ENCODE measurements at places on chromosomes 3 and 15.

GRCh38 chr3:112261742-112262141, 32.3 kb downstream of the SLC9C1 start:
- DNase-seq, result no peak

- no peak for DNase-seq
These were observed 207.5 kb downstream of the IL20RB start for GRCh38 chr3:137165117-137165806.

DNA sequence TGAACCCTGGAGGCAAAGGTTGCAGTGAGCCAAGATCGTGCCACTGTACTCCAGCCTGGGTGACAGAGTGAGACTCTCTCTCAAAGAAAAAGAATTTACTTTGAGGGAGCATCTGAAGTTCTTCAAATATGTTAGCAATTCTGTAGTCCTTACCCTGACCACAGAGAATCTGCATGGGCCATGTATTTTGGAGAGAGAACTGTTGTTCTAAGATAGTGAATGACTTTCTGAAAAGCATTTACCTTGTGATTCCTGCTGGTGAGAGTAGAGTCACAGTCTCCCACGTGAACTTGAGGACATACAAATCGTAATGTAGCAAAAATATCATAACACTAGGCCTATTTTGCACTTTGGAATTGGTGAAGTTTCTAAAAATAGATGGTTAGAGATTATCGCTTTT, 3.9 kb downstream of the BRK1 start:
- DNase-seq, result no peak

DNA sequence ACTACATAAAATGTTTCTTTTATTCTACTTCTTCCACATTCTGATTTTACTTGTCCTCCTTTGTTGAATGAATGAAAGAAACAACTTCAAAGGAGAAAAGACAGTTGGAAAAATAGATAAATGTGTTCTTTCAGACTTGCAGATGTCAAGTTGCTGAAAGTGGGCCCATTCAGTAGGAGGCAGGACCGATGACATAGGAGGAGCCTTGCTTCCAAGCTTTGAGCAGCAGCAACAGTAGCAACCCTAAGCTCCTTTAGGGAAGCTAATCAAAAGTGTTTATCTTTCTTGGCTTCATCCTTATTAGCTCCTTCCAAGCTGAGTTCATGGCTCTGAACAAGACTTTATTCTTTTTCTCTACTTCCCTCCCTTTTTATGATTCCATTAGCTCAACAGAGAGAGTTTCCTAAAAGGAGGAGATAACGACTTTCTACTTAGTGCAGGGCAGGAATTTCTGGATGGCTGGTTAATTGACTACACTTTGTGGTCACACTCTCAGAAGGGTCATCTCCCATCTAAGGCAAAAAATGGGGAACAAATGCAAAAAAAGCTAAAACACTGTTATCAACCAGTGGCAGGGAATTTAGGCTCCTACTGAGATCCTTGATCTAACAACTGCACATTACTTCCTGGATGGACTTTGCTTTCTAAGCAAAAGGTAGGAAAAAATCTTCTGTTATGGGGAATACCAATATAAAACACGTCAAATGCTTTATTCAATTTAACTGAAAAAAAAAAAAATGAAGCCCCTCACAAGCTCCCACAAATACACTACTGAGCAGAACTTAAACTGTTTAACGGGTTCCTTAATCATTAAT, 4.8 kb downstream of the MORC1 start:
- no peak for DNase-seq

DNA sequence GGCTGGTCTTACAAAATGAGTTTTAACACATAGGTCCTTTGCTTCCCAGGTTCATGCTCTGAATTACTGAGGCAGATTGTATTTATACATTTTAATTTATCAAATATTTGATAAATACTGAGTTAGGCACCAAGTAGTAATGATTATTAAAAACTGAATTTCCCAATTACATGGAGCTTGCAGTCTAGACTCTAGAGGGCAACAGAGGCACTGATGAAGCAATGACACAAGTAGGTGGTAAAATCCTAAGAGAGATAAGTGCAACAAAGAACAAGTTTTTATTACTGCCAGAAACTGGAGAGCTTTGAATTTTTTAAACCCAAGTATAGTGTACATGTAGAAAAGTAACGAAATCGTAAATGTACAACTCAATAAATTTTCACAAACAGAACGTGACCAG, 406.2 kb upstream of the RARB start:
- DNase-seq, result no peak

GRCh38 chr3:102332205-102332604, 102.6 kb upstream of the ZPLD1 start:
- no peak for DNase-seq

- DNase-seq, result no peak
These were observed 5.3 kb upstream of the TMEM115 start for GRCh38 chr3:50364573-50365079.

DNA sequence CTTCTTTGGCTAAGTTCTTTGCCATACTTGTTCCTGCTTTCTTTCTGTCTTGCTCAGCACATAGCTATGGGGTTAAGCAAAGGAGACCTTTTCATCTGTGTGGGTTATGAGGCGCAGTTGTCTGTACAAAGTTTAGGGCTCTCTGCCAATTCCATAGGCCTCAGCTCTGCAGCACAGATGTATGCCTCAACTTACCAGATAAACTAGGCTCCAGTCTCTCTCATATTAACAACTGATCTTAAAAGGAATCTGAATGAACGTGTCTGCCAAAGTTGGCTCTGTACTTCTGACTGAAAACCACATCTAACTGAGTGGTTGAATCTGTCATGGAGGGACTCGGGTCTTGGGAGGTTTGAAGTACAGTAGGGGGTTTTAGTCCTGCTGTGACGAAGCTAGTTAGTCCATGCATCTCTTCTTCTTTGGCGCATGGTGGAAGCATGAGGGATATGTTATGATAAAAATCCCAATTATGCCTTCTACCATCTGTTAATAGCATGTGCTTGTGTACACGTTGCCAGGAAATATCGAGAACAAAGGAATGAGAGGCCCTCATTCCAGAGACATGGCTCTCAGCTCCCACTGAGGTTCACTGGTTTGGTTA, 114.6 kb upstream of the TSC22D2 start:
- DNase-seq, result no peak

DNA sequence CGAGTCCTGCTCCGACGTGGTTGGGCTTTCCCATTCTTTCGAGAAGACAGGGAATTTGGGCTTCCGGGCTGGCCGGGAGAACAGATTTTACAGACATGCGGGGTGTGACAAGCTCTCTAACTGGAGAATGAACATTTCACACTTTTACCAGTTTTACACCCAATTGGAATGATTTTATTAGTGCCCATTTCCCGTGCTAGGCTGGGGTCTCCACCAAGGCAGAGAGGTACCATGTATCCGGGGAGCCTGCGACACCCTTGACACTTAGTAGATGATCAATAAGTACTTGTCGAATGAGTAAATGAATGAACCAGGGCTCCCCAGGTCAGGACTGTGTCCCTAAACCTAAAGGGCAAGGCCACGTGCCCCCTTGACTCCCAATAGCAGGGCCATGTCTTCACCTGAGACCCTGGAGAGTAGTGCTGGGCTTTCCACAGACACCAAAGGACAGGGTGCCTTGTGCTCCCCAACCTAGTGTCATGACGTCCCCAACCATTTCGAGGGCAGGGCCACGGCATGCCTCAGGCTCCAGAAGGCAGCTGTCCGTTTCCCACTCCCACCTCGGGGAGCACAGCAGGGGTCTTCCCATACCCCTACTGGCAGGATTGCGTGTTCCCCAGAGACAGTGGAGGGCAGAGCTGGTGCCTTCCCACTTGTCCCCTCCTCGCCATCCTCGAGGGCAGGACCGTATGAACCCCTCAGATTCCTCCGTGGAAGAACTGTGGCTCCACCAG, 679 bp upstream of the MYD88 start:
- no peak for DNase-seq

DNA sequence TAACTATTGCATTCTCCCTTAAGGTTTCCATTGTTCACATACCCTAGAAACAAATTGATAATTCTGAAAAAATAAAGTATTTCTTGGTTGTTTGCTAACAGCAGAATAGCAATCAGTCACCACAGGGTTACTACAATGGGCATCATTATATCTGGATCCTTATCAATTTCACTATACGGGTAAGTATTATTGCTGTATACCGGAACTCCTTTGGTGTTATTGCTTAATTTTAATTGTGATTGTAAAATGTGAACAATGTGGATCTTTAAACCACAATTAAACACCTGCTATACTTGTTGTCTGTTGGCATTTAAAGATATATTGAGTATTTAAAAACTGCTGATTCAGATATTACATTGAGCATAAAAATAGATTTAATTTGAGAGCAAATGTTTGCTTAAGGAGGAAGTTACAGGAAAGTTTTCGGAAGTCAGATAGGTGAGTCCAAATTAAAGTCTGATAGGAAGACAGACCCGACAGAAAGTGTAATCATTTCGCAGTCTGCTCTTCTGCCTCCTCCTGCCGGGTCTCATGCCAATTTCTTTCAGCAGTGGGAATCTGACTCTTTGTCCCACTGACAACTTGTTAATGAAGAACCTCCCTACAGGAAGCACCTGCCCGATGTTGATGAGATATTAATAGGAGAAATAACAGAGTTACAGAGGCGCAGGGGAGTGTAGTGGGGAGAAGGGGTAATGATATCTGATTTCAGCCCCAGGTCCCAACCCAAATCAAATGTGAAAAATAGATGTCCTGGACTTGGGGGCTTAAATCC, 169.7 kb upstream of the TBC1D5 start:
- DNase-seq, result no peak

DNA sequence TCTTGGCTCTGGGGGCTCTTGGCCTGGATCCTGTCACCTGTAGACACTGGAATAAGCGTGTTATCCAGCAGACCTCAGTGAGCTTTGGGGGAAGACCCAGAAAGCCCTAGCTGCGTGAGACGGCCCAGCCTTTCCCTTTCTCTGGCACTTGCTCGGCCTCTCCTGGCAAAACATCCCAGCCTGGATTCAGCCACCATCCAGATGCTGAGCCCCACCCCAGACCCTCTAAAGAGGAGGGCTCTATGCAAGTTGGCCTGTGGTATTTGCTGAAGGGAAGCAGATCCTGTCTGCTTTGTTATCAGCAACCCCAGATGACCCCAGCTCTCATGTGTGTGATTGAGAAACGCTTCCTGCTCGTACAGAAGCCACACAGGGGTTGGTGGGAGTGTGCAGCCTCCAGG, 267.2 kb downstream of the FAM43A start:
- DNase-seq, result no peak

- peak; percentile 35 for DNase-seq
These were observed 24.0 kb upstream of the C3orf70 start for GRCh38 chr3:185176750-185177359.

- DNase-seq, result peak; percentile 56
These were observed 508.6 kb downstream of the FHIT start for GRCh38 chr3:60742606-60743145.

DNA sequence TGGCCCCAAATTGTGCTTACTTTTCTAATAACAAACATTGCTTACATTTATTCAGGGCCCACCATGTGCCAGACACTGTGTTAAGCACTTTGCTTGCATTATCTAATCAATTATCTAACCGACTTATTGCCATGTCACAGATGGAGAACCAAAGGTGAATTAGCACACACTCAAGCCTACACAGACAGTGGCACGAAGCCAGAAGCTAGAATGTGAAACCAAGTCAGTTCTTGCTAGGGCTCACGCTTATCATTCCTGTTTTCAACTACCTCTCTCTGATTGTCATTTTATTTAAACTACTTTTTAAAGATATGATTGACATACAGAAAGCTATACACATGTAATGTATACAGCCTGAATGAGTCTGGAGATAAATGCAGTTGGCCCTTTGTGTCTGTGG, 215.7 kb upstream of the CFAP20DC start:
- DNase-seq, result no peak

DNA sequence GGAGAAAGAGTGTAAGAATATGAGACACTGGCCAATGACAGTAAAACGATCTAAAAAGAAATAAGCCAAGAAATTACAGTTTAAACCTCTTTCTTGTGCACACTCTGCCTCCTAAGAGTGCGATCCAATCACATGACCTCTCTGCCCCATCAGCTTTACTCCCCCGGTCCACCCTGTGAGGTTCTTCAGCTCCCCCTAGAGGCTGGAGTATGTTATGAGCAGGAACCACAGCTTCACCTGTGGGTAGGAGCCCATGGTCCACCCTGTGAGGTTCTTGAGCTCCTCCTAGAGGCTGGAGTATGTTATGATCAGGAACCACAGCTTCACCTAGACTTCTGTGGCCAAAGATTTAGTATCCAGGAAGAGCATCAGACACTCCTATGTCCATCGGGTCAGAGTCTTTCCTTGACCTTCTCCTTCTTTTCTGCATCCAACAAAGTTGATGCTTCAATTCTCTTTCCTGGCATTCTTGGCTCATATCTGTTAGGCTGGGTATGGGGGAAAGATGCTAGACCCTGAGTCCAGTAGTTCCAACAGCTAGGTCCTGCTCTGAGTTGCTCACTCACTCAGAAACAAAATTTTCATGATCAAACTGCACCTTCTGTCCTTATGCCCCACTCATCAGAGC, 164.0 kb downstream of the MINAR1 start:
- peak; percentile 55 for DNase-seq

DNA sequence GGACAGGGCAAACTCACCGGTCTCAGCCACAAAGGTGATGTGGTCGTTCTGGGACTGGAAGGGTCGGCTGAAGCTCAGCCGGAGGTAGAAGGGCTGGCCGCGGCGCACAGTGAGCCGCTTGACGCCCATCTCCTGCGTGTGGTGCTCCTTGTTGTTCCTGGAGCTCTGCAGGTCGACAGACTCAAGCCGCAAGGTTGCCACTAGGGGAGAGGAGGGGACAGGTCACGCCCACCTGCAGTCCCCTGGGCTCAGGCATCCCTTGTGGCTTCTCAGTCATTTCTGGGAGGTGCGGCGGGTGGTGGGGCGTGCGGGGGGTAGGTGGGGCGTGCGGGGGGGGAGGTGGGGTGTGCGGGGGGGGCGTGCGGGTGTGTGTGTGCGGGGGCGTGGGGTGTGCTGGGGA, 26.7 kb upstream of the TGM5 start:
- DNase-seq, result no peak

- DNase-seq, result no peak
These were observed 46.4 kb upstream of the PGPEP1L start for GRCh38 chr15:99054025-99054387.

DNA sequence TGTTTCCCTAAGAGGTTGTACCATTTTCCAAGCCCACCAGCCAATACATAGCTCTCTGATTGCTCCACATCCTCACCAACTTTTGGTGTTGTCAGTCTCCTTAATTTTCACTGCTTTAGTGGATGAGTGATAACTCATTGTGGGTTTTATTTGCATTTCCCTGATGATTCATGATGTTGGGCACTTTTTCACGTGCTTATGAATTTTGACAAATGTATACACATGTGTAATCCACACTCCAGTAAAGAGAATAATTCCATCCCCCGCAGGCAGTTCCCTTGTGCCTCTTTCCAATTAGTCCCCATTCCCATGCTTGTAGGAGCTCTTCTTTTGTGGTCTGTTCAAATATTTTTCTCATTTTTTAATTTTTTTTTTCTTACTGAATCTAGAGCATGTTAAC, 52.4 kb downstream of the ANP32A start:
- DNase-seq, result peak; percentile 52

All from PC-9 (cell line).